ENCODE measurements at places on chromosomes 1 and 21. TPM values are rescaled to one million over a fixed set of nuclear protein-coding genes. Genes with fewer than 3 reads are reported as not detected.

GRCh38 chr1:184605941-184606340, 148.7 kb downstream of the EDEM3 start:
- H3K27me3 ChIP-seq = no peaks in the 10 kb centered on the region
- no peak overlapping the region for H3K4me3 ChIP-seq
- no peak overlapping the region for H3K27ac ChIP-seq
- H3K36me3 ChIP-seq = no peaks in the 10 kb centered on the region
- DNase-seq = no peak

DNA sequence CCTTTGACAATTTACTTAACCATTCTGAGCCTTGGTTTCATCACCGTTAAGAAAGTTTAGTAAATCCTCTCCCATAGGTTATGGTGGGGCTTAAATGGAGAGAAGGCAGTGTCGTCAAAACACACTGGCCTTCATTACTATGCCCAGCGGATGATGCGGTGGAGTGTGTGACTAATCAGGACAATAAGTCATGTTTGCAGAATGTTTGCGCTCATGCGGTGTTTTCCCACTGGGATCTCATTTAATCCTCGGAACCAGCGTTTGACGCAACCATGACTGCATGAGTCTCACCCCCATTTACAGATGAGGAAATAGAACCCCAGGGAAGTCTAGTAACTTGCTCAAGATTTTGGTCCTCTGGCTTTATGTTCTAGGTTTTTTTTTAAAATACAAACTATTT, 17.5 kb downstream of the SLC26A9 start:
- H3K36me3 ChIP-seq = no peaks in the 10 kb centered on the region
- no peak overlapping the region for H3K4me3 ChIP-seq
- no peak for DNase-seq
- H3K27me3 ChIP-seq = no peaks in the 10 kb centered on the region

DNA sequence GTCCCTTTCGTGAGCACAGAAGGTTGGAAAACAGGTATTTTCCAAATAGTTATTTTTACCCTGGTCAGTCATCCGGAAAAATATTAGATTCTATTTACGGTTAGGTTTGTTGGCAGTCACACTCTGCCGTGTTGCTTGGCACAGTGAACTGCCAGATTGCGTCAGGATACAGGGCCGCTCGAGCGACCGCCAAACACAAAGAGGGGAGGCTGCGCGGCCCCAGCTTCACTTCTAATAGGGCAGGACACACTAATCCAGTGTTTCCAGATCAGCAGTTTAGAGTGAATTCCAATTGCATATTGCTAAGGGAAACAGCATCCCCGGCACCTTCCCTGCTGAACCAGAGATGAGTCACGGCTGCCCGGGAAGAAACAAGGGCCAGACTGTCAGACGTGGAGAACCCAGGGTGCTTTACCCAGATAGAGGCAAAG, 22.9 kb downstream of the UMODL1 start:
- H3K4me1 ChIP-seq = peaks cover 8% of the 10 kb centered on the region
- peak; percentile 91 for DNase-seq
- H3K27ac ChIP-seq = peak overlapping the region; percentile 68
- no peak overlapping the region for H3K4me3 ChIP-seq
- H3K36me3 ChIP-seq = no peaks in the 10 kb centered on the region
- no peaks in the 10 kb centered on the region for H3K27me3 ChIP-seq

GRCh38 chr1:170533298-170533697, 1.3 kb downstream of the GORAB start:
- no peaks in the 10 kb centered on the region for H3K4me1 ChIP-seq
- no peaks in the 10 kb centered on the region for H3K27me3 ChIP-seq
- DNase-seq = no peak
- H3K4me3 ChIP-seq = no peak overlapping the region
- no peaks in the 10 kb centered on the region for H3K36me3 ChIP-seq

GRCh38 chr21:39705849-39706248, 39.1 kb upstream of the IGSF5 start:
- no peaks in the 10 kb centered on the region for H3K4me1 ChIP-seq
- no peak overlapping the region for H3K4me3 ChIP-seq
- no peak overlapping the region for H3K27ac ChIP-seq
- H3K36me3 ChIP-seq = no peaks in the 10 kb centered on the region
- H3K27me3 ChIP-seq = no peaks in the 10 kb centered on the region

- no peak overlapping the region for H3K4me3 ChIP-seq
- H3K27ac ChIP-seq = no peak overlapping the region
- no peak for DNase-seq
- no peaks in the 10 kb centered on the region for H3K4me1 ChIP-seq
- H3K27me3 ChIP-seq = no peaks in the 10 kb centered on the region
These were observed 1635.2 kb downstream of the PLA2G4A start for GRCh38 chr1:188463919-188464318.

DNA sequence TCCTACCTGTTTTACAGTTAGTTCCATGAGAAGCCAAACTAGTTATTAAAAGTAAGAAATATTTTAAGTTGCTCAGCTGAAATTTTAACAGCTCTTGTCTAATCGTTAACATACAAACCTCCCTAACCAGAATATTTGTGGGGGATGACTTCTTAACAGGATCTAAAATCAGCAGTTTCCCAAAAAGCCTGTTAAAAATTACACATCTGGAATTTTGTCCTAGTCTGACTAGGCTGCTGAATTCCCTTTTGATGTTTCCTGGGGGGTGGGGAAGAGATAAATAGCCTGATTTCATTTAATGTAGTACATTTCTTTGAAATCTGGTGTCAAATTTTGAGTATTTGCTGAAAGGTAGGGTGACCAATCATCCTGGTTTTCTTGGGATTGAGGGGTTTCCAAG, 78.8 kb upstream of the ARHGAP29 start:
- no peak overlapping the region for H3K4me3 ChIP-seq
- no peak for DNase-seq
- peaks cover 3% of the 10 kb centered on the region for H3K4me1 ChIP-seq
- no peaks in the 10 kb centered on the region for H3K27me3 ChIP-seq
- no peak overlapping the region for H3K27ac ChIP-seq

DNA sequence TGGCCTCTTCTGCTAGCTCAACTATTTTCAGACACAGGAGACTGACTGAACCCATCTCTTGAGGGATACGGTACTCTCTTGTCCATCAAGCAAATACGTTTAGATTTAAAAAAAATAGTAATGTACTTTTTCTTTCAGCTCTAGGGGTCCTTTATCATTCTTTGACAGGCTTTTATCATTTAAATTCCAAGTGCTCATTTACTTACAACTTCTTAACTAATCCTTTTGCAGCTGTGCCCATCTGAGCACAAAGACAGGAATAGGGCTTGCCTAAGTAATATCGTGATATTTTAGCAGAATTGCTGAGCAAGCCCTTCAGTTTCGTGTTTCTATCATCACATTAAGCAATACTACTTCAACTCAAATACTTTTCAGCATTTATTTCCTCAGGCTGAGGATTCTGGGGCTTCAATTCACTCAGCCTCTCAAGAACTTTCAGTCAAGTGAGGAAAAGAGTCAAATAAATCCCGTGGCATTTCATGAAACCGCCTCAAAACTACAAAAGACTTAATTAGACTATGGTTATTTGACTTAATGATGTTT, 317.6 kb downstream of the BACH1 start:
- H3K4me3 ChIP-seq = no peak overlapping the region
- H3K27ac ChIP-seq = no peak overlapping the region
- H3K27me3 ChIP-seq = no peaks in the 10 kb centered on the region
- no peak for DNase-seq
- H3K4me1 ChIP-seq = no peaks in the 10 kb centered on the region
- no peaks in the 10 kb centered on the region for H3K36me3 ChIP-seq

DNA sequence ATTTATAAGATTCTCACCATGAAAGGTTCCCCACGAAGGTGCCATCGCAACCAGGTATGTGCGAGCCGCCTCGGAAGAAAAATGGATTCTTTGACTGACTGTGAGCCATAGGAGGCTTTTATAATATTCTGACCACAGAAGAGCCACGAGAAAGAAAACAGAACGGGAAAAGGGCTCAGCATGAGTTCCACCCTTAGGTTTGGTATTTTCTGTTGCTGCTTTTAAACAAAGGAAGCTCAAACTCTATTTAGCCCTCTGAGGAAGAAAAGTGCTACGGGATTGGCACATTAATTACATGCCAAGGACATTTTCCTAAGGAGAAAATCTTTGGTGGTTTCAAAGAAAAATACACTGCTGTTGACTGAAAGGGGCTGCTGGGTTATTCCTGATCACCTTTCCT, 39.3 kb downstream of the MIS18A start:
- no peak overlapping the region for H3K4me3 ChIP-seq
- H3K27me3 ChIP-seq = no peaks in the 10 kb centered on the region
- no peaks in the 10 kb centered on the region for H3K36me3 ChIP-seq
- DNase-seq = no peak
- H3K4me1 ChIP-seq = no peaks in the 10 kb centered on the region

DNA sequence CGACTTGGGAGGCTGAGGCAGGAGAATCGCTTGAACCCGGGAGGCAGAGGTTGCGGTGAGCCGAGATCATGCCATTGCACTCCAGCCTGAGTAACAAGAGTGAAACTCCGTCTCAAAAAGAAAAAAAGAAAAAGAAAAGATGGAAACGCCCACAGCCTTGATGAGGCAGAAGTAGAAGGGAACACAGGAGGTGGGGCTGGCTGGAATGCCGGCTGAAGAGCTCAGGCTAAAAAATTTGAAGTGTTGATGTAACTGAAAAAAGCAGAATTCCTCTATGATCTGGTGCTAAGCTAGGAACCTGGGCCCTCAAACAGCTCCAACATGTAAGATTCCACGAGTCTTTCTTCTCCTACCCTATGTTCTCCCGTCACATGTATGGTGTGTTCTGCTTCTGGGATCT, 53.6 kb downstream of the SLC66A1 start:
- no peak for DNase-seq
- no peaks in the 10 kb centered on the region for H3K4me1 ChIP-seq
- H3K27me3 ChIP-seq = no peaks in the 10 kb centered on the region
- no peak overlapping the region for H3K27ac ChIP-seq
- H3K36me3 ChIP-seq = no peaks in the 10 kb centered on the region
- H3K4me3 ChIP-seq = no peak overlapping the region

DNA sequence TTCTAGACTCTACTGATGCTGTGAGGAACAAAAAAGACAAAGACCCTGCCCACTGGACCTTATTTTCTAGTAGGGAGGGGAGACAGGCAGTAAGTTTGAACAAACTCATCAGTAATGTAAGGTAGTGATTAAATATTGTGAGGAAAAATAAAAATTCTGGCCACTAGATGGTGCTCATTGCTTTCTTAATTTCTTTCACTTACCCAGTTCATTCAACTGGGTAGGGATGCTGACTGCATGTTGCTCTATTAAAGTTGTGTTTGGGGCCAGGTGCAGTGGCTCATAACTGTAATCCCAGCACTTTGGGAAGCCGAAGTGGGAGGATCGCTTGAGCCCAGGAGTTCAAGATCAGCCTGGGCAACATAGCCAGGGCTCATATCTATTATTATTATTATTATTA, 6.3 kb upstream of the KYAT3 start:
- no peak for DNase-seq
- H3K27me3 ChIP-seq = no peaks in the 10 kb centered on the region
- H3K4me3 ChIP-seq = no peak overlapping the region
- H3K36me3 ChIP-seq = no peaks in the 10 kb centered on the region

- H3K27ac ChIP-seq = no peak overlapping the region
- peak; percentile 62 for DNase-seq
- no peaks in the 10 kb centered on the region for H3K27me3 ChIP-seq
- H3K4me3 ChIP-seq = no peak overlapping the region
- H3K4me1 ChIP-seq = no peaks in the 10 kb centered on the region
- H3K36me3 ChIP-seq = no peaks in the 10 kb centered on the region
These were observed 227.7 kb upstream of the SAMSN1 start for GRCh38 chr21:14773777-14774345.

- H3K27me3 ChIP-seq = no peaks in the 10 kb centered on the region
- H3K27ac ChIP-seq = no peak overlapping the region
- no peaks in the 10 kb centered on the region for H3K36me3 ChIP-seq
- peaks cover 8% of the 10 kb centered on the region for H3K4me1 ChIP-seq
- H3K4me3 ChIP-seq = no peak overlapping the region
These were observed 99.1 kb upstream of the ERG start for GRCh38 chr21:38597421-38597820.

GRCh38 chr1:91166106-91166712, 144.4 kb upstream of the ZNF644 start:
- H3K36me3 ChIP-seq = no peaks in the 10 kb centered on the region
- no peak for DNase-seq
- no peaks in the 10 kb centered on the region for H3K4me1 ChIP-seq
- no peak overlapping the region for H3K4me3 ChIP-seq

NOTCH2 gene
- total RNA-seq = 197 TPM

ANGPTL7 gene
- 7.1 TPM for total RNA-seq

KRTAP20-2 gene
- not detected for total RNA-seq

ODF2L gene
- 73.4 TPM for total RNA-seq

COL6A2 gene
- 1,386 TPM for total RNA-seq

FCRLA gene
- total RNA-seq = not detected

KRTAP21-2 gene
- not detected for total RNA-seq

NBPF20 gene
- 3.2 TPM for total RNA-seq

GOLT1A gene
- total RNA-seq = not detected

PLA2G2F gene
- not detected for total RNA-seq
